ENCODE measurements at places on chromosomes 6 and 20.

DNA sequence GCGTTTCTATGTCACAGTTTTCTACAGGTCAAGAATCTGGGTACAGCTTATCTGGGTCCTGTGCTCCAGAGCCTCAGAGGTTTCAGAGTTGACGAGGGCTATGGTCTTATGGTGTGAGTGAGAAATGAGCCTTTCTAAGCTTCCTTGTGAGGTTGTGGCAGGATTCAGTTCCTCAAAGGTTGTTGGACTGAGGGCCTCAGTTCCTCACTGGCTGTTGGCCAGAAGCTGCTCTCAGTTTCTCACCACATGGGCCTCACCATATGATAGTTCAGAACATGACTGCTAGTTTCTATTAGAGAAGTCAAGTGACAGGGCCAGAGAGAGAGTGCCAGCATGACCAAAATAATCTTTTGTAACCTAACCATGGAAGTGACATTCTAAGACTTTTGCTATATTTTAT lies 96.1 kb downstream of the NUS1 start:
- DNase-seq = no peak

GRCh38 chr20:8360035-8360434 lies 228.0 kb downstream of the PLCB1 start:
- no peak for DNase-seq

DNA sequence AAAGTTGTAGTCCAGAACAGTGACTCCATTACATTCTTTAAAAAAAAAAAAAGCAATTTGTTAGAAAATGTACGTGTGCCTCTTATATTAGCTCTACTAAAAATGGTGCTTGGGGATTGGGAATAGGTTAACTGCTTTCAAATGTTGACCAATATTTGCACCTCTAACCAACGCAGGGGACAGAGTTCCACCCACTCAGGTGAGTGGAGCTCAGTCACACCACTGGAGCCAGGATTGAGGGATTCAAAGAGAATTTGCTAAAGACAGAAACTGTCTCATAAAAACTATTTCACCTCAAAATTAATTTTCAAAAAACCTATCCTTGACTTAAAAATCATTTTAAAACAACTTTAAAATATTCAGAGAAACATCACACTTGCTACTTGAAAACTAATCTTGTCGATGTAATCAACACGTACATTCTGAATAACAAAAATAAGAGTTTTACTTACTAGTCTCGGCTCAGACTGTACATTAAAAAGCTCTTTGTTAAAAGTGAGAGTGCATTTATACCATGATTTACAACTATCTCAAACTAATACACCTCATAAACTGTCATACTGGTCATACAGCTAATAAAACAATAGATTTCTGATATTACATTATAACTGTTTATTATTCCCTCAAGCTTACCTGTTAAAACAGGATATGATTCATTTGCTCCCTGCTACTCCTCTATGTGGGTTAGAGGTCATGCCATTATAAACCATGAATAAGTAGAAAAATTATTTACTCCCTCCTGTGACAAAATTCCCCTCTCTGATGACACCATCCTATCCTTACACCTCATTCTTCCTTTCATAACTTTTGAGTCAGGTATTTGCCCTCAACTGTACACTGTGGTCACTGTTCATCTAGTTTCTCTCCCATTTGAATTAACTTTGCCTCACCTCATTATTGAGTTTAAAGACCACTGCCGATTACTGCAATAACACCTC lies 88.6 kb downstream of the PDE10A start:
- DNase-seq = no peak

- DNase-seq = no peak
These were observed 82.9 kb upstream of the TSHZ2 start for GRCh38 chr20:52889225-52889624.

DNA sequence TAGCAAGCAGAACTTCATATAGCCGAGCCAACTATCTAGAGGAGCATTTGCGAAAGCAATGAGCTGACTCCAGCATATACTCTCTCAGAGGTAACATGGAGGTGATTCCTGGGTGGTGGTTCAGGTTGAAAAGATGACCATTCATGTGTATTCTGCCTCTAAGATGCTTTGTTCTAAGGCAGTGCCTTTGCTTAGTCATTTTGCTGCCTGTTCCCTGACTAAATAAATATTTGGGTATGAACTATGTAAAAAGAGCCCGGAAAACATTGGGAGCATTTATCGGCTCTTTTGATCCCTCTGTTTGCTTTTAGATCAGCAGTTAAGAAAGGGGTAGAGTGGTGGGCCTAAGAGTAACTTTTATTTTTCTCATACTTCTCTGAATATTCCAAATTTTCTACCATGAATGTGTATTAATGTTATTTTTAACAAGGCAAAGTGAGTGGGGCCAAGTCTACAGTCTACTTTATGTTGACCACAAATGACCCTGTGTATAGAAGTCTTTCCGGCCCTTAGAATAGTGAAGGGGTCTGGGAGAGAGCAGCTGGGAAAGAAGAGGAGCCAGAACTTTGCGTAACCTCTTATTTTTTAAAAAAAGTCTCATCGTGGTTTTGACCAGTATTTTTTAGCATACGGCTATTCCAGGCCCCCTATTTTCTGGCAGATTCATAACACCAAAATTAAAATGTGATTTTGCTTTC lies 206.5 kb upstream of the EYA4 start:
- DNase-seq = no peak

- DNase-seq = no peak
These were observed 186.9 kb downstream of the ZFP64 start for GRCh38 chr20:52004715-52005114.

GRCh38 chr6:106383573-106383972 lies 23.1 kb downstream of the CRYBG1 start:
- DNase-seq = peak; percentile 21

- no peak for DNase-seq
These were observed 450.8 kb upstream of the SOX4 start for GRCh38 chr6:21142741-21143140.

DNA sequence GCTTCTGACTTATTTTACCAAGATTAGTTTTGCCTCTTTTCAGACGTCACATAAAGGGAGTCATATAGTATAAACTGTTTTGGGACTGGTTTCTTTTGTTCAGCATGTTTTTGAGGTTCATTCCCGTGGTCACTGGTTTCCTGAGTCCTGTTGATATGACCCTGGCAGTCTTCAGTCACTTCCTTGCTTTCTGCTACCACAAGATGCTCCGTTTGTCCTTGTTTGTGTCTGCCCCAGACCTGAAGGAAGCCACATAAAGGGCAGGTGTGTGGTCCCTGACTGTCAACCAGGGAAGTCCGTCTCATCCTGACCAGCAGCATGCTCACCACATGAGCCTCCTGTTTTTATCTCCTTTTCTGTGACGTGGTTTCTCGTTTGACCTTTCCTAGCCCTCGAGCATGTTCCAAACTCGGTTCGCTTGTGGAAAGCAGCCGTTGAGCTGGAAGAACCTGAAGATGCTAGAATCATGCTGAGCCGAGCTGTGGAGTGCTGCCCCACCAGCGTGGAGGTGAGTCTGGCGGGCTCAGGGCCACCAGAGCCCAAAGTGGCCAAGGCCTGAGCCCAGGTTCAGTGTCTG lies 26.1 kb upstream of the C20orf204 start:
- DNase-seq = no peak

DNA sequence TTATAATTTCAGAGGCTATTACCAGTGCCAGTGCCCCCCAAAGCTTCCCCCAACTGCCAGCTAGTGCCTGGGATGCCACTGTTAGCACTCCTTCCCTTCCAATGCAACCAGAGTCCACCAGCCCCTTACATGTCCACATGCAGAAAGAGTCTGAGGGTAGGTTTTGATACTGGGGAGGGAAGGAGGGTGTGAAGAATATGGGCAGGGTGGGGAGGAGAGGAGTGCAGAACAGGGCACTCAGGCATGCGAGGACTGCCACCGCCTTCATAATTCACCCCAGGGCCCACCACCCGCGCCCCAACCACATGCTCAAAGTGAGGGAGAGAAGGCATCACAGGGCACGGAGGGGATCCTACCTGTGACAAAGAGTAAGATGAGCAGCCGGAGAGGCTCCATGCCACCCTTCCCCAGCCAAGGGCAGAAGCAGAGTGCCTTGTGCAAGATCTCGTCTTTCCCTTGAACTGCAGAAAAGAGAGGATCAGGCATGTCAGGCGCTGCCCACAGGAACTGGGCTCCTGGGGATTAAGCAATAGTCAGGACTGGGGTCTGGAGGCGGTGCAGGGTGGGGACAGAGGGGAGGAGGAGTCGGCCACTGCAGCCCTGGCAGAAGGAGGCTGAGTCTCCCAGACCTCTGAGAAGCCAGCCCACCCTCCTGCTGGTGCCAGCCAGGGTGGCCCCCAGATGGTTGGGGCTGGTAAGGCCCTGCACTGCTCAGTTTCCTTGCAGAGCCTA lies at the start of gene TREM2:
Gene TREM2, minus strand, starts transcription at position 430 of the 732 bp plus-strand sequence. Its CDS starts 34 bp downstream, at position 396.
- DNase-seq = no peak

DNA sequence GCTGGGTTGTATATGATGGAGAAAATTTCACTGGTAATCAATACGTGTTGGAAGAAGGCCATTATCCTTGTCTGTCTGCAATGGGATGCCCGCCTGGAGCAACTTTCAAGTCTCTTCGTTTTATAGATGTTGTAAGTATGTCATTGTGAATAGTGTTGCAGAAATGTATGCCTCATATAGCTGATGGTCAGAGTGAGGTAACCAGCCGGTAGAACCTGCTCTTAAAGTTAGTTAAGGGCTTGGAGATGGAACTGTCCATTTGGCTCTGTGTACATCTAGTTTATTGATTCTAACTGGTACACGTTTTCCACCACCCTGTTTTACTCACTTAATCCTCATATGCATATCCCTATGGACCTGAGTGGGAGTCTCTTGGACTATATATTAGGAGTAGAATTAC lies 73.5 kb downstream of the RTN4IP1 start:
- DNase-seq = no peak

DNA sequence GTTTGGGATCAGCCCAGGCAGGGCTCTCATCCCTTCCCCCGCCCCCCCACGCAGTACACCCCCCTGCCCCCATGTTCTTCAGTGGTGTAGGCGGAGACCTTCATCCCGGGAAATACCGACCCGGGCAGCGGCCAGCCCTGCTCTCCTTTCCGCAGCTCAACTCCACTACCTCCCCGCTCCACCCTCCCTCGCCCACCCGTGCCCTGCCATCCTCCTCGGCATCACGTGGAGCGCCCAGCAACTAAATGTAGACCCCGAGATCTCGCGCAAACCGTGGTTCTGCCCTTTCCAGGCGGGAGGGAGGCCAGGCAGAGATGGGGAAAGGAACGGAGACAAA lies 1932.2 kb upstream of the DEFB115 start:
- DNase-seq = no peak

DNA sequence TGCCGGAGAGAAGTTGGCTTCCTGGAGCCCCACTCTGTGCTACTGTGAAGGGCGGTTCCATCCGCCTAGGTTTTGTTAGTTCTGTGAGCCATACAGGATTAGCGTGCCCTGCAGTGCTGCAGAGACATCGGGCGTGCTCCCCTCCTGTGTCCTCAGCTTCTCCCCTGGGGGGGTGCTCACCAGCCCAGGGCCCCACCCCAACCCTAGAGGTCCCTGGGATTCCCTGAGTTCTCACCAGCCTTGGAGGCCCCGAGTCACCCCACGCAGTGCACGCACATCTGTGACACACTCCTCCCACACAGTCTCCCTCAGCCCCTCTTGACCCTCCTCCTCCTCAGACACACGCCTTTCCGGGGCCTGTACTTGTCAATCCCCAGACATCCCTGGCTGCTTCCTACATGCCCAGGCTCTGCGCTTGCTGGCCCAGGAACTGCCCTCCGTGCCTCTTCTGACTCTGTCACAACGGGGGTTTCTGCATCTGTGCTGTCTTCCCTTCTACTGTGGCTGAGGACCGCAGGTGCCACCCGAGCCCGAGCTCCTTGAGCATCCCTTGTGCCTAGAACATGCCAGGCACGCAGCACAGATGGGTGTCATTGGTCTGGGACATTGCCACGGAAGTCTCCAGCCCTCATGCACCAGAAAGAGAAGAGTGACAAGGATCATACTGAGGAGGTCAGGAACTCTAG lies 123.2 kb upstream of the RPS6KA2 start:
- no peak for DNase-seq

DNA sequence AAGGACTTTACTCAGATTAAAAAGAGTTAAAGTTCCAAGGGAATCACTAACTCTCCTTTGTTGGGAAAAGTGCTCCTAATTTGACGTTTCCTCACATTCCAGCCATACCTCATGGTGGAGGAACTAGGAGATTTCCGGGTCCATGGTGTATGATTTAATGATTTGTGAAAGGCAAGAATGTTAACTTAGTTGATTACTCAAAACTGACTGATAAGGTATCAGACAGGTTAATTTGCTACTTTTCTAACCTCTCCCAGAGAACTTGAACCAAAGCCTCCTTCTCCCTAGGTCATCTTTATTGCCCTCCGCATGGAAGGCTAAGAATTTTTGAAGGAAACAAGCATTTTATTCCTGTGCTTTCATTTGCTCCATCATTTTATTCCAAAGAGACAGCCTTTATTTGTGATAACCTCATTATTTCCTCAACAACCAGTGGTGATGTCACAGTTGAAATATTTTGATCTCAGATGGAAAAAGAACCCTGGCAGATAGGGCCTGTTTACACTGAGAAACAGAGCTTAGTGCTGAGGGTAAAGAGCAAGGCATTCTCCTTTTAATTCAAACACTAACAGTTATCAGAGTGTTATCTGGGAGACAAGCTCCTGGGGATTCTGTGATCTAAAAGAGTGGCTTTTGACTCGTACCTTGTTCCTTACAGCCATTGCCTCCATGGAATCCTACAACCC lies 57.4 kb upstream of the BMP2 start:
- no peak for DNase-seq

DNA sequence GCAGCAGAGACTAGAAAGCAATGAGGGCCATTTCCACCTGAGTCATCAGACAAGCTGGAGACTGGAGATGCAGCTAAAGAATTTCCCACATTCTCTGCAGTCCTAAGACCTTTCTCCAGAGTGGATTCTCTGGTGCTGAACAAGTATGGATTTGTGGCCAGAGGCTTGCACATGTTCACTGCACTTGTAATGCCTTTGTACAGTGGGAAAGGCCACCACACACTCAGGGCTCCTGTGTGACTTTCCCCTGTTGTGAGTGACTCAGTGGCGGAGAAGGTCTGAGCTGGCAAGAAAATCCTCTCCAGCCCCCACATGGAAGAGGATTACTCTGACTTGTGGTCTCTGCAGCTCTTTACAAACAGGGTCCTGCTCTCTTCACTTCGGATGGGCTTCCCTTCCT lies 192.3 kb downstream of the C6orf118 start:
- DNase-seq = no peak

- no peak for DNase-seq
These were observed 34.4 kb upstream of the ENPP1 start for GRCh38 chr6:131773284-131773950.

- no peak for DNase-seq
These were observed 2.9 kb upstream of the TMEM74B start for GRCh38 chr20:1187605-1188171.

GRCh38 chr6:38266921-38267354 lies 372.8 kb downstream of the BTBD9 start:
- no peak for DNase-seq

GRCh38 chr6:52049252-52050050 lies 38.0 kb downstream of the PKHD1 start:
- peak; percentile 34 for DNase-seq
